Activated CD4-positive, alpha-beta memory T cell treated with anti-CD3 and anti-CD28 coated beads, Interleukin-2, amount 10 ng/mL, durations not matched to agents 7 days and 5 days (primary cell): ENCODE measurements at places on chromosomes 16 and 17. TPM values are rescaled to one million over a fixed set of nuclear protein-coding genes. Genes with fewer than 3 reads are reported as not detected.

The GINS2 gene
- 45.7 TPM for total RNA-seq

The GNPTG gene
- 33.4 TPM for total RNA-seq

The CTRB2 gene
- total RNA-seq = not detected

The CACNG1 gene
- not detected for total RNA-seq

The ADGRG1 gene
- 7.4 TPM for total RNA-seq

The ZNF594 gene
- total RNA-seq = 7.0 TPM

The TMEM235 gene
- not detected for total RNA-seq

- H3K27ac ChIP-seq = no peak overlapping the region
- no peaks in the 10 kb centered on the region for H3K36me3 ChIP-seq
- peaks cover 51% of the 10 kb centered on the region for H3K27me3 ChIP-seq
Measured at GRCh38 chr17:48769009-48769675, 40.6 kb upstream of the HOXB13 start.

DNA sequence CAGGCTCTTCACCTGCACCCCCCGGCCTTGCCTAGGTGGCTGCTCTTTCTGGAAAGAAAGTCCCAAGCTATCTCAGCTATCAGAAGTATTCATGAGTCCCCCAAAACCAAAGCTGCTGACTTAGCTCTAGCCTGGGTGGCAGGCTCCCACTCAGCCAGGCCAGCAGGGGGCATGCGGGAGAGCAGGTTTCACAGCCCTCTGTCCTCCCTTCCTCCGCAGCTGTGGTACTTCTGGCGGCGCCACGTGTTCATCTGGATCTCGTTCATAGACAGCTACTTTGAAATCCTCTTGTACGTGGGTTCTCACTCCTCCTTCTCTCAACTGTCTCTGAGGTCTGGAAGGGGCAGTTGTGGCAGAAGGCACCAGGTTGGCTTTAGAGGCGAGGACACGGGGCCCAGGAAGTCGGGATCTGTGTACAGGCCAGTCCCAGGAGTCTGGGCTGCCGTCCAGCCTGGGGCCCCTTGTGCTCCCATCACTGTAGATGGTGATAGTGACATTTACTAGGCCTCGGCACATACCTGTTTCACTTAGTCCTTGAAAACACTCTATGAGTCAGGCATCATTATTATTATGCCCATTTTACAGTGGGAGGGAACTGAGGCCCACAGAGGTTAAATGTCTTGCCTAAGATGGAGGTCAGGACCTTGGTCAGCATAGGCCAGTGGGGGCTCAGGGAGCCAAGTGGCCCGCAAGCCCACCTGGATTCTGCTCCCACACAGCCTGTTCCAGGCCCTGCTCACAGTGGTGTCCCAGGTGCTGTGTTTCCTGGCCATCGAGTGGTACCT lies 12.9 kb downstream of the TRPV2 start:
- H3K27me3 ChIP-seq = no peaks in the 10 kb centered on the region
- H3K4me1 ChIP-seq = no peaks in the 10 kb centered on the region
- no peak overlapping the region for H3K4me3 ChIP-seq

- H3K36me3 ChIP-seq = no peaks in the 10 kb centered on the region
- no peak overlapping the region for H3K4me3 ChIP-seq
- no peaks in the 10 kb centered on the region for H3K4me1 ChIP-seq
- no peaks in the 10 kb centered on the region for H3K27me3 ChIP-seq
Measured at GRCh38 chr17:67316781-67317180, 49.6 kb downstream of the PSMD12 start.

DNA sequence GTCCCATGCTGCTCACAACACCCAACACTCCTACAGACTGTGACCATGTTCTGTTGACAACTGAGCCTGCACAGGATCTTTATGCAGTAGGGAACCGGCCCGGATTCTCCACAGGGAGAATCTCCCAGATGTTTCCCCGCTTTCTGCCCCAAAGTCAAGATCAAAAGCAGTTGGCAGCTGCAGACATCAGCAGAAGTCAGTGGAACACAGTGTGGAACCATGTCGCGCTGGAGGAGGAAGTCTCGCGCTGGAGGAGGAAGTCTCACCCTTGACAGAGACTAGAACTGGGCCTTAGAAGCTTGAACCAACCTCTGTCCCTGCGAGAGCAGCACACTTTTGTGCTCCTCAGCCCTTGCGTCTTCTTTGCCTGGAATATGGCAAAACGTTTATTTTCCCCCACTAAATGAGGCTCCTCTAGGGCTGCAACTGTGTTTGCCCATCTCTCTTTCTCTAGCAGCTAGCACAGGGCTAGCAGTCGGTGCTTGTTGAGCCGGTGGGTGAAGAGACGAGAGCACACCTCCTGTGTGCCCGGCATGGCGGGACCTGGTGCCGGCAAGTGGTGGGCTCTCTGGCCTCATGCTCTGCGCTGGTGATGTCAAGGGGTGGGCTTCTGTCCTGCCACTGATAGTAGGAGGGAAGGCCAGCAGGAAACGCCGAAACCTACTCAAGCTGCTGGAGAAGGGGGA lies 2.1 kb upstream of the MRC2 start:
- H3K27me3 ChIP-seq = peaks cover 21% of the 10 kb centered on the region
- no peak overlapping the region for H3K4me3 ChIP-seq
- no peak for DNase-seq
- H3K27ac ChIP-seq = no peak overlapping the region
- H3K36me3 ChIP-seq = peaks cover 2% of the 10 kb centered on the region
- peaks cover 12% of the 10 kb centered on the region for H3K4me1 ChIP-seq

GRCh38 chr16:11136600-11136999 lies 119.4 kb downstream of the SOCS1 start:
- no peak for DNase-seq
- H3K4me3 ChIP-seq = no peak overlapping the region
- H3K27me3 ChIP-seq = no peaks in the 10 kb centered on the region
- H3K27ac ChIP-seq = no peak overlapping the region
- H3K36me3 ChIP-seq = peaks cover 50% of the 10 kb centered on the region

DNA sequence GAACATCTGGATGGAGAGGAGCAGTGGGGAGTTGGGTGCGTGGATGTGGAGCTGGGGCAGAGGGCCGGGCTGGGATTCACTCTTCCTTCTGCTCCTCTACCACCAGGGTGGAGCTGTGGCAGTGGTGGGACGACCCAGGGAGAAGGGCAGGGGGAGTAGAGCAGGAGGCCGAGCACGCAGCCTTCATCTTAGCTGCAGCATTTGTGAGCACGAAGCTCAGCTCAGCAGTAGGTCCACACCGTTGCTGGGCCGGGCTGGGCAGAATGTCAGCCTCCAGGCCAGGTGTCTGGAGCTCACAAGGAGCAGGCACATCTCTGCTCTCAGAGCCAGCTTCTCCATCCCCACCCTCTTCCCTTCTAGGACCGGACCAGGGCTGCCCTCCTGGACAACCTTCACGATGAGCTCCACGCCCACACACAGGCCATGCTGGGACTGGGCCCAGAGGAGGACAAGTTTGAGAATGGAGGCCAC lies 55.7 kb downstream of the OR1D5 start:
- peaks cover 15% of the 10 kb centered on the region for H3K36me3 ChIP-seq
- no peak for DNase-seq
- H3K4me1 ChIP-seq = no peaks in the 10 kb centered on the region
- H3K4me3 ChIP-seq = no peak overlapping the region
- H3K27me3 ChIP-seq = no peaks in the 10 kb centered on the region

- no peak for DNase-seq
- no peaks in the 10 kb centered on the region for H3K4me1 ChIP-seq
- no peak overlapping the region for H3K27ac ChIP-seq
- peaks cover 1% of the 10 kb centered on the region for H3K27me3 ChIP-seq
- no peak overlapping the region for H3K4me3 ChIP-seq
Measured at GRCh38 chr16:79988721-79989220, 388.2 kb upstream of the MAF start.

DNA sequence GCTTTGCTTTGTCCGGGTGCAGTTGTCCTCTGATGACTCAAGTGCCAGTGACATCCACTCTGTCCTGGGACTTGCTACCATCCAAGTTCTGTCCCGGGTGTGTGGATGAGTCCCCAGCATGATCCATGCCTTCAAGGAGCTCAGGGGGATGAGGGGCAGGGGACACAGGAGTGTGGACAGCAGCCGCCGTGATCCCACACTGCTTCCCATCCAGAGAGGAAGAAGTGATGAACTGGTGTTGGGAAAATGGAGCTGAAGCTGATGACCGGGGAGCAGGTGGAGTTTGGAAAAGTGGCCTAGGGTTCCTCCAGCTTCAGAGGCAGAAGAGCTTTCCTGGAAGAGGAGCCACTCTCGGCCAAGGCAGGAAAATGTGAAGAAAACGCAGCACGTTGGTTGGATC lies 249.6 kb upstream of the TNRC6C start:
- H3K4me1 ChIP-seq = no peaks in the 10 kb centered on the region
- H3K27me3 ChIP-seq = peaks cover 12% of the 10 kb centered on the region
- no peak overlapping the region for H3K4me3 ChIP-seq
- no peak overlapping the region for H3K27ac ChIP-seq
- H3K36me3 ChIP-seq = no peaks in the 10 kb centered on the region

DNA sequence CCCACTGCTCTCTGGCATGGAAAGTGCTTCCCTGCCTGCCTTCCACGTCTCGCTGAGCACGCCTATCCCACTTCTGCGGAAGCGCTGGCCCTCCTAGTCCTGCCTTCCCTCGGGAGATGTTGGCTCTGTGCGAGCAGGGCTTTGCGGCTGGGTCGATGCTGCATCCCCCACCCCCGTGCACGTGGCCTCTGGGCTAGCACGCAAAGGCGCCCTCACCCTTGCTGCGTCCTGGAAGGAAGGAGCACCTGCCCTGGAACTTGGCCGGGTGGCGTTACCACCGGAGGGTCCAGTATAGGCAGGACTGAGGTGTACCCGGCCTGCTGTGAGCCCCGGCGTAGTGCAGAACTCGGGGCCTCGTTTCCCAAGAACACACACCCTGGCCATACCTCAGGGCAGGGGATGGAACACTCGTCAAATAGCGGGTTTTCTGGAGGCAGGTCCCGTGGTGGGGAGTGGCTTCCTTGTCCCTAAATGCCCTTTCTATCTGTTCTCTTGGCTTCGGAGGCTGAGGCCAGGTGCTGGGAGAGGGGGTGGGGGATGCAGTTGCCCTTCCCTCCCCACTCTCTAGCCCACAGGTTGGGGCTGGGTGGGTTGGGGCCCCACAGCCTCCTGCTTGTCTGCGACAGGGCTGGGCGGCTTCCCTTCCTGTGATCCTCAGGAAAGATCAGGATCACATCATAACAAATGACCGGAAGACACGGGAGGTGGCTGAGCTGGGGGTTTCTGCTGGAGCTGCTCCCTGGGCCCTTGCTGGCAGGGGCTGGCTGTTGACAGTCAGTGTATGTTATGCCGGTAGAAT lies 17.4 kb downstream of the BAIAP2 start:
- peaks cover 7% of the 10 kb centered on the region for H3K4me1 ChIP-seq
- H3K4me3 ChIP-seq = no peak overlapping the region
- H3K27ac ChIP-seq = no peak overlapping the region
- H3K36me3 ChIP-seq = no peaks in the 10 kb centered on the region

DNA sequence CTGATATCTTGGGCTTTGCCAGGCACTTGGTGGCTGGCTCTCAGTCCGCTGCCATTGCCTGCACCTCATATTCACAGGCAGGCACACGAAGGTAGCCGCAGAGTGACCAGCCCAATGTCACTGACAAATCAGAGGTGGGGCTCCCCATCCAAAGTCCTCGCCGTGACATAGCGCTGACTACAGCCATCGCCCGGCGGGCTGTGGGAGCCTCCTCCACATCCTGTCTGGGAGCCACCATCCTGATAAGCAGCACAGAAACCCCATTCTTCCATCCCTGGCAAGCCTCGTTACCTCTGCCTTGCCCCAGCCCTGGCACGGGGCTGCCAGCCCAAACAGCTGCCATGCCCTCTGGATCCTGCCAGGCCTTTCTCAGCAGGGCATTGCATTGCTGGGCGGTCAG lies 437.8 kb downstream of the SLC39A11 start:
- H3K27me3 ChIP-seq = no peaks in the 10 kb centered on the region
- H3K4me1 ChIP-seq = no peaks in the 10 kb centered on the region
- DNase-seq = no peak

DNA sequence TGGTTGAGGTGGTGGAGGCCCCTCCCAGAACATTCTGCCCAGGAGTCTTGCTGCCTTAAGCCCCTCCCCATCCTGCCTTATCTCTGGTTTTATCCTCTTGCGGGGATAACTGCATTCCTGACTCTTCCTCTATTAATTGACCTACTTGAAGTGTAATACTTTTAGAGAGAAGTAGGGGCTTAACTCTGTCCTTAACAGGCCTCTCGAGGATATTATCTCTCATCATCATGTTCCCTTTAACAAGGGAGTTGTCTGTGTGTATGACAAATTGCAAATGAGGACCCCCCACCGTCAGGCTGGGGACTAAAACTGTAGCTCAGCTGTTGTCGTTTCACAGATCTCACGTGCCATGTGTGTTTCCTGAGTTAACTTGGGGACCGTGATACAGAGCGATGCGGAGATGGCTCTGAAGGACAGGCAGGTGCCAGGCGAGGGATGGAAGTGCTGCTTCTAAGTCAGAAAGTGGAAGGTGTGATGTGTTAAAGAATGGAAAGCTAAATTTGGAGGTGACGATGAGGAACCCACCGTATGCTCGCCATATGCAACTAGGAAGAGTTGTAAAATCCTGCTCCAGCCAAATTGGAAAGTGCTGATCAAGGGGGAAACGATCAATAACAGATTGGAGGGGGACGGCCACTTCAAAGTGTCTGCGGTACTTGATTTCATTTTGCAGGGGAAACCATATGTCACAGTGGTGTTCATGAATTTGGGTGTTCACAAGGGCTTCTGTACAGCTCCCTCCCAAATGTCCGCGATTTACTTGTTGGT lies 106.3 kb downstream of the RPTOR start:
- no peak for DNase-seq
- H3K27me3 ChIP-seq = no peaks in the 10 kb centered on the region
- H3K4me3 ChIP-seq = no peak overlapping the region
- peaks cover 59% of the 10 kb centered on the region for H3K4me1 ChIP-seq
- H3K27ac ChIP-seq = no peak overlapping the region

- peaks cover 13% of the 10 kb centered on the region for H3K4me1 ChIP-seq
- H3K27ac ChIP-seq = no peak within 1 kb of the TSS
- H3K36me3 ChIP-seq = no peaks in the 10 kb centered on the region
- peak within 1 kb of the TSS; percentile 58 for H3K4me3 ChIP-seq
- no peak for DNase-seq
Measured at GRCh38 chr17:79023886-79024771, at the start of gene C1QTNF1. TSS of gene C1QTNF1 (plus strand) at chr17:79024169. CDS start at chr17:79043969, 19,800 bp downstream.

GRCh38 chr16:19114359-19115147 lies 789 bp downstream of the ITPRIPL2 start:
- peaks cover 45% of the 10 kb centered on the region for H3K4me1 ChIP-seq
- H3K27me3 ChIP-seq = peaks cover 12% of the 10 kb centered on the region
- peaks cover 8% of the 10 kb centered on the region for H3K36me3 ChIP-seq
- DNase-seq = peak; percentile 33

GRCh38 chr17:72107100-72107499 lies 13.7 kb upstream of the SOX9 start:
- DNase-seq = no peak
- no peak overlapping the region for H3K27ac ChIP-seq
- H3K36me3 ChIP-seq = no peaks in the 10 kb centered on the region
- H3K4me3 ChIP-seq = no peak overlapping the region

GRCh38 chr16:66703406-66704215 lies 7.1 kb upstream of the CMTM4 start:
- H3K27ac ChIP-seq = no peak overlapping the region
- H3K4me3 ChIP-seq = no peak overlapping the region
- peaks cover 2% of the 10 kb centered on the region for H3K4me1 ChIP-seq
- H3K27me3 ChIP-seq = peaks cover 15% of the 10 kb centered on the region
- H3K36me3 ChIP-seq = no peaks in the 10 kb centered on the region
- no peak for DNase-seq
